ENCODE measurements at places on chromosomes 1 and 21.

- DNase-seq, result no peak
Observed at GRCh38 chr1:76136894-76137293, 62.3 kb downstream of the ST6GALNAC3 start.

DNA sequence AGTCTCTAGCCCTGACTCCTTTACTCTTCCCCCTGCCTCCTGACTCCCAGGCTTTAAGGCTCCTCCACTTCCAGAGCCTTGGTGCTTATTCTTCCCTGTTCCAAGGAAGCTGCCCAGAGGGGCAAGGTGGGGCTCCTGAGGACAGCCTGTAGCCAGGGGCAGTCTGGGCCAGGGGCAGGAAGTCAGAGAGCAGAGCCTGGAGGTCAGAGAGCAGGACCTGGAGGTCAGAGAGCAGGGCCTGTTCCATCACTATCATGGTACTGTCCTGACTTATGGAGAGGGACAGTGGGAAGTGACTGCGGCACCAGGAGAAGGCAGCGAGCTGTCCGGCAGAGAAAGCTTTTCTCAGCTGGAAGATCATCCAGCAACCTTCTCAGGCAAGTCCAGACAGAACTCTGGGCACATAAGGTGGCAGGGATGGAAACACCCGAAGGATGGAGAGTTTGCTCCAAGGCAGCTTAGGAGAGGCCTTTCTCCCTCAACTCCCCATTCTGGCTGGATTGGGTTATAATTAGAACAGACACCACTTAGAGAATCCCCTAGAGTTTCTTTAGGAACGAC lies 25.0 kb downstream of the PLXNA2 start:
- no peak for DNase-seq

GRCh38 chr1:202615501-202616354 lies 94.5 kb downstream of the SYT2 start:
- no peak for DNase-seq

- no peak for DNase-seq
Observed at GRCh38 chr1:175075572-175076568, 8.2 kb downstream of the TNN start.

DNA sequence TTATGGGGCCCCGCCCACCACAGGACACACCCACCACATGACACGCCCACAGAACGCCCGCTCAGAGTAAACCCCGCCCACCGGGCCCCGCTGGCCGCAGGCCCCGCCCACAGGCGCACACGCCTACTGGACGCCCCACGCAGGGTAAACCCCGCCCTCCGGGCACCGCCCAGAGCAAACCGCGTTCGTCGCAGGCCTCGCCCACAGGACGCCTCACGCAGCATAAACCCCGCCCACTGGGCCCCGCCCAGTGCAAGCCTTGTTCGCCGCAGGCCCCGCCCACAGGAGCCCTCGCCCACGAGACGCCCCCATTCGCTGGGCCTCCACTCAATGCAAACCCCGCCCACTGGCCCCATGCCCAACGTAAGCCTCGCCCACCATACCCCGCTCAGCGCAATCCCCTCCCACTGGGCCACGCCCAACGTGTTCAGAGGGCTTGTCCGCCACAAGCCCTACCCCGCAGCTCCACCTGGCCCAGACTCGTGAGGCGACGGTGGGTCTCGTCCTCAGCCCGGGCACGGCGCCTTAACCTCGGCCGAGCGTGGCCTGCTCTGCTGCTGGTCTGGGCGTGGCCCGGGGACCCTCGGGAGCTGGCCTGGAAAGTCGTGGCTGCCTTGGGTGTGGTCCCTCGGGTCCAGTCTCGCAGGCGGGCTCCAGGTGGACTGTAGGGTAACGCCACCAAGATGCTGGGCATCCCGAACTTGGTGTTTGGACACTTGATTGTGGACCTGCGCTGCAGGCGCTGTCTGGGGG lies 401 bp upstream of the TMEM52 start:
- peak; percentile 97 for DNase-seq

- DNase-seq, result no peak
Observed at GRCh38 chr1:168476588-168477385, 67.0 kb downstream of the XCL2 start.

- no peak for DNase-seq
Observed at GRCh38 chr1:158570480-158570879, at the start of gene OR6P1. TSS of gene OR6P1 (minus strand) at chr1:158570580. CDS start at chr1:158563604, 6,976 bp downstream.

GRCh38 chr1:151985768-151986167 lies 7.9 kb downstream of the S100A10 start:
- no peak for DNase-seq

DNA sequence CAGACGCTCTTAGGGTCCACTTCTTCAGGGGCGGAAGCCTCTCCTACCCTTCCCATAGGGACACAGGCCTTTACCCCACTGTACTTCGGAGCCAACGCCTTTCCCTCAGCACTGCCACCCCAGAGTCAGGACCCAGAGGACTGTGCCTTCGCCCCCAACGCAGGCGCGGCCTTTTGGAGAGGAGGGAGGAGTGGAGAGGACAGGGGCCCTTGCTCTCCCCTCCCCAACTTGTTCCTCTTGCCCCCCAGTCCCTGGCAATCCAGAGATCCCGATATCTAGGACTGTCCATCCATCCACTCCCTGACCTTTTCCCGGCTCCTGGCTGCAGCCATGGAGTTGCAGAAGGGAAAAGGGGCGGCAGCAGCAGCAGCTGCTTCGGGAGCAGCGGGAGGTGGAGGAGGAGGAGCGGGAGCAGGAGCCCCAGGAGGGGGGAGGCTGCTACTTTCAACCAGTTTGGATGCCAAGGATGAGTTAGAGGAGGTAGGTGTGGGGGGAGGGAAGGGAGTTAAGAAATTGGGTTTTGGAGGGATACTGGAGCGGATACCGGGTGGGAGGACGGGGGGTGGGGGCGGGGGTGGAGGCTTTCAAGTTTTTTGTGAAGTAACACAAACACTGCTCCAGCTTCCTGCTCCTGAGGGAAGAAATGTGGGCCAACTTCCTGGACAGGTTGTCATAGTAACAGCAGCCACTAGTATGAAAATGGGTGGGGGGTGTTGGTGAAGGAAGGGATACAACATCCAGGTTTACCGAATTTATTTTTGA lies 636 bp downstream of the INTS3 start:
- DNase-seq, result no peak

GRCh38 chr1:160489513-160490261 lies 33.4 kb downstream of the SLAMF6 start:
- DNase-seq, result no peak

DNA sequence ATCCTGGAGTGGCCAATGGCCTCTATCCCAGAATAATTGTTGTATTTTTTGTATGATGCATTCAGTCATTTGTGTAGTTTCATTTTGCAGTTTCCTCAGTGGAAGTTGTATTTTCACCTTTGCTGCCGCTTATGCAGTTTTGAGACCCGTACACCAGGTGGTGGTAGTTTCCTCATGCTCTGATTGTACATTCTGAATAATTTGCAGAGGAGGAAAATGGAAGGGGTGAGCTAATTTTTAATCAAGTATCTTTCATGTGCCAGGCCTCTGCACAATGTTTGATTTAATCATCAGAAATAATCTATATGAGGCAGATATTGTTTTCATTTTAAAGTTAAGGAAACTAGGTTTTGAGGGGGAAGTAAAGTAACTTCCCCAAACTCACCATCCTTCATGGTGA lies 29.5 kb downstream of the HLX start:
- DNase-seq, result peak; percentile 22

DNA sequence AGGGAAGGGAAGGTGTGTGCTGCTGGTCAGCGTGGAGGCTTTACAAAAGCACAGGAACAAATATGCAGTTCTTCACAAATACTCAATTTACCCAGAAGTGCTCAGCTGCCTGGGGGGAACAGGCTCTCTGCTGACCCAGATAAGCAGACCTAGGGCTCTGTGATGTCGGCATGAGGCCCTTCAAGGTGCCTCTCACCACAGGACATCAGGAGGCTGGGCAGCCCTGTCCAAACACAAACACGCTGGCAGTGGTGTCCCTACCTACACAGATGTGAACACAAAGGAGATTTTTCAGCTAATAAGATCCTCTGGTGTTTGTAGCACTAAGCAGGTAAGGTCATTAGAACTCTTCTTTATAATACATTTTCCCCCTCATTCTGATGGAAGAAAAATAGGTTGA lies 243.0 kb upstream of the PROX1 start:
- DNase-seq, result no peak

- DNase-seq, result no peak
Observed at GRCh38 chr1:76285578-76286135, 211.1 kb downstream of the ST6GALNAC3 start.

DNA sequence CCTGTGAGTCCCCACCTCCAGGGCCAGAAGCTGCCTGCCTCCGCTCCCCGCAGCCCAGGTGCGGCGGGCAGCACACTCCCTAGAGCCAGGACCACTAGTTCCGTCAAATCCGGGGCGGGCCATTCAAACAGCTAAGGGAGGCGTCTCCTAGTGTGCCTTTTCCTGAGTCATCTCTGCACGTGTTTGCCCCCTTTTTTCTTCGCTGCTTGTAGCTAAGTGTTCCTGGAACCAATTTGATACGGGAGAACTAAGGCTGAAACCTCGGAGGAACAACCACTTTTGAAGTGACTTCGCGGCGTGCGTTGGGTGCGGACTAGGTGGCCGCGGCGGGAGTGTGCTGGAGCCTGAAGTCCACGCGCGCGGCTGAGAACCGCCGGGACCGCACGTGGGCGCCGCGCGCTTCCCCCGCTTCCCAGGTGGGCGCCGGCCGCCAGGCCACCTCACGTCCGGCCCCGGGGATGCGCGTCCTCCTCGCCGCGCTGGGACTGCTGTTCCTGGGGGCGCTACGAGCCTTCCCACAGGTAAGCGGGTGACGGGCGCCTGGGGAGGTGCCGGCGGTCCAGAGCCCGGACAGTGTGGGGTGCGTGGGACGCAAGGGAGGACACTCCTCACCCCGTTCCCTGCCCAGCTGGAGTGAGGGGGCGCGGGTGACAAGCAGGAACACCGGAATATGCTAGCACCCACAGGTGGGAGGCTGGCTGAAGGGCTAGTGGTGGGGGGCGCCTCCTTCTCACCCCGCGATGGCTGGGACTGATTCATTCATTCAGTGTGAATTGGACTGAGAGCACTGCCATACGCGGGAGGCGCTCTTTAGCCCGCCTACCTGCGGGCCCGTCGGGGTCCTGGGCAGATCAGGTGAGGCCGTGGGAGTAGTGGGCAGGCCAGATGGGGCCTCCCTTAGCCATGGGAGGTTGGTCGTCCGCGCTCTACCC lies at the start of gene TNFRSF8:
TNFRSF8 (plus strand) TSS at position 163 of the 932 bp plus-strand sequence; CDS start at position 459, 296 bp downstream.
- no peak for DNase-seq

- no peak for DNase-seq
Observed at GRCh38 chr1:221711063-221711577, 30.8 kb downstream of the DUSP10 start.

GRCh38 chr1:20590306-20590777 lies 1.4 kb downstream of the CDA start:
- DNase-seq, result no peak

GRCh38 chr1:164519426-164519825 lies 39.6 kb upstream of the PBX1 start:
- DNase-seq, result no peak

DNA sequence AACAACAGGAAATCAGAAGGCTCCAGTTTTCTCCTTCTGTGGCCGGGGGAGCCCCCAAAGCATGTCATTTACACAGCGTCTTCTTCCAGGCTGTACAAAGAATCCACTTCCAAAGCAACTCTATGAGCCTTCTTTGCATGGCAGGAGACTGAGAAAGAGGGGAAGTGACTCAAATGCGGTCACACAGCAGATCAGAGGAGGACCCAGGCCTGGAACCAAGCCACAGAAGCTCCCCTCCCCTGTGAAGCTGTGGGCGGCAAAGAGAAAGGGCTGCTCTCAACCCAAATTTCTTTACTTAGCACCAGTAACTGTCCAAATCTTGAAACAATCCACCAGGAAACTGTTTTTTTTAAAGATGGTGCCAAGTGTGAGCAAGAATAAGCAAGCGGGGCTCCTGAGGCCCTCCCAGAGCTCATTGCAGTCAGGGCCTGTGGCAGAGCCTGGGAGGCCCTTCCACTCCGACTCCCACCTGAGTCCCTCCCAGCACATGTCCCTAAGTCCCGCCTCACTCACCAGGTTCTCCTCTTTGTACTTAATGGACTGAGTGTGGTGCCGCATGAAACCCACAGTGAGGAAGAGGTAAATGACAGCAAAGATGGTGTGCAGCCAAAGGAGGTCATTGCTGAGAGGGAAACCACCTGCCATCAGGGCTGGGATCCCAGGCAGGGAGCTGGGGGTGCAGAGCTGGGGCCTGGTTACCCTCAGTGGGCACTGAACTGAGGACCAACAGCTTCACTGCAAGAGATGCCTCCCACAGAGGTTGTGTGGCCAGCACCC lies 15.9 kb downstream of the TMEM63A start:
- DNase-seq, result no peak

- peak; percentile 65 for DNase-seq
Observed at GRCh38 chr1:59229138-59229537, 67.8 kb upstream of the FGGY start.

DNA sequence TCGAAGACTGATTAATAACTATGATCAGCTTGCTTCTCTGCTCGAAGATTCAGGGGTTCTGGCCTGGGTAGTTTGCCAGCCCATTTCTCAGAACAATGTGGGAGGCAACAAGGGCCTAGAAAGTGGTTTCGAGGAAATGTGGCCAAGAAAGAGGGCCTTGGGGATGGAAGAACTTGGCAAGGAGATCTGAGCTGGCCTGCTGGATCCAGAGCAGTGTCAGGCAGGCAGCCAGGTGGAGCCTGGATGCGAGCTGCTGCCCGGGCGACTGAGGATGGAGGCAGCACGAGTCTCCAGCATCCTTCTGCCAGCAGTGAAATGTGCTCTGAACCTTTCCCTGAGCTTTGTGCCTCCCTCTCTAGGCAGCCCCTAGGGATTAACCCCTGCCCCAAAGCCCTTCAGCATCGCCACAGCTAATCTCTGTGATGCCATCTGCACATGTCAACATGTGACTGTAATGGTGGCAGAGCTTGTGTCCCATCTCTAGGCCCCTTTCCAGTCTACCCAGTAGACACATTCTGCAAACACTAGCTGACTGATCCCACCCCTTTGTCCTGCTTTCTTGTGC lies 61.0 kb upstream of the NEK2 start:
- DNase-seq, result no peak

GRCh38 chr1:162984699-162985098 lies 84.5 kb upstream of the RGS4 start:
- no peak for DNase-seq

DNA sequence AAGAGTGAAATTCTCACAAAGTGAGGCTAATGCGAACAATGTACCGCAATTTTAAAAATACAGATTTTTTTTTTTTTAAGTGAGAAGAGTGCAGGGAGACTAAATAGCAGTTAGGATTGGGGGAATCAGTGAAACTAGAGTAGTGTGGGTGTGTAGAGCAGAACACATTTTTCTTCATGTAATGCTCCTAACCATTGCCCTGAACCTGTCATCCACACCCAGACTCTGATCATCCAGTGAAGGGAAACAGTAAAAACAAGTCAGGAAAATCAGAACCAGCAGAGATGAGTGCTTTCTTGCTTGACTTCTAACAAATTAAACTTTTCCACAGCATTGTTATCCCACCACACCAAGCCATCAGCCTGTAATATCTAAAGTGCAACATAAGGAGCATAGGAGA lies 9.1 kb downstream of the CADM3 start:
- DNase-seq, result no peak

DNA sequence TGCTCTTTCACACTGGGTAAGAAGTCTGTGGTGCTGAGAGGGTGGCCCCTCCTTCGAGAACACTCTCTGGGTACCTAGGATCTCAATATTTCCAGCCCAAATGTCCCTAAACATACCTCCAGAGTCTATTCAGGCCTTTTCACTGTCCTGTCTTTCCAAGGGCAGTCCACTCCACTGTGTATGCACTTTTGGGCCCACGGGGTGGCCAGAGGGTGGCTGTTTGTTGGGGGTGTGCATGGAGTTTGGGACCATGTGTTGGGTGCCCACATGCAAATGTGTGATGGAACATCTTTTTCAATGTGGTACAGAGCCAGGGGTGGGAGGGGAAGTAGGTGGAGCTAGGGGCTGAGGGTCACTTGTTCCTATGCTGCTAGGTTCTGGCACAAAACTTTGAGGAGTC lies 87.5 kb downstream of the FAM78B start:
- no peak for DNase-seq

Data from fibroblast of the conjunctiva (primary cell).